ENCODE measurements at places on chromosomes 1 and 21.

DNA sequence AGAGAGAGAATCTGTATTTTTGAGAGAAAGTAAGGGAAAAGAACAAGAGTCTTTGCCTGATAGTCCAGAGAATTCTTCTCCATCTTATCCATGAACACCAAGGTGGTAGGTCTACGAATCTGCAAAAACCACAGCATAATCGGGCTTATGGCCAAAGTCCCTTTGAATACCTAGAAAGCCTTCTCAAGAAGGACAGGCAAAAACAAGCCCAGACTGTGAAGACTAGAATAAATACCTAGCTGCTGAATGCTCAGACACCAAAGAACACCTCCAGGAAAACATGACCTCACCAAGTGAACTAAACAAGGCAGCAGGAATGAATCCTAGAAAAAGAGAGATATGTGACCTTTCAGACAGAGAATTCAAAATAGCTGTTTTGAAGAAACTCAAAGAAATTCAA, 79.2 kb downstream of the HFM1 start:
- DNase-seq, result no peak

DNA sequence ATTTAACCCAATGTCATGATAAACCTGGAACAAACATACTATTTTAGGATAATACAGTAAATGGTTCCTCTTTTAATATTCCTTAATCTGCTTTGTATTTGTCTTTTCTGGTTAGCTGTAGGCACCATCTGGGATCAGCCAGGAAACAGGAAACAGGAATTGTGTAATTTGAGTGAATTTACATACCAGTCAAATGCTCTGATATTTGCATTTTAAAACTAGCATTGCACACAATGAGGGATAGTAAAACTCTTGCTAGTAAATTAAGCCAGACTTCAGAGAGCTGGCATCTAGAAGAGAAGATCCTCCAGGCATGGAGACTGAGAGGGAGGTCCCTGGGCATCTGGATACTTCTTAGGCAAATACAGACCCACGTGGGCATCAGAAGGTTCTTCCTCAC, 103.5 kb downstream of the HMCN1 start:
- DNase-seq, result no peak

DNA sequence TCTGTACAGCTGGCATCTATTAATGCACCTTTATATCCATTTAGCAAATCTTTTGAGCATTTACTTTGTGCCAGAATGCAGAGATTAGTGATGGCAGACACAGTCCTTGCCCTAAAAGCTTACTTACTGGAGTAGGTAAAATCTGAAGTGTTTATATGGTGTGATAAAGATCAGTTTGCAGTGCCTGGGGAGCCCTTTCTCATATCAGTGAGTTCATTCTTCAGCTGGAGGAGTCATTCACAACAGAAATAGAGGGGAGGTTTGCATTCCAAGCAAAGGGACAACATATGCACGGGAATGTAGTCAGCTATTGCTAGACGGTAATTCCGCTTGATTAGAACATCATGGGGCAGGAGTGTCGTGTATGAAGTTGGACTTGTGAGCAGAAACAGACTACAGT, 8.4 kb downstream of the SLC35F3 start:
- DNase-seq, result no peak

DNA sequence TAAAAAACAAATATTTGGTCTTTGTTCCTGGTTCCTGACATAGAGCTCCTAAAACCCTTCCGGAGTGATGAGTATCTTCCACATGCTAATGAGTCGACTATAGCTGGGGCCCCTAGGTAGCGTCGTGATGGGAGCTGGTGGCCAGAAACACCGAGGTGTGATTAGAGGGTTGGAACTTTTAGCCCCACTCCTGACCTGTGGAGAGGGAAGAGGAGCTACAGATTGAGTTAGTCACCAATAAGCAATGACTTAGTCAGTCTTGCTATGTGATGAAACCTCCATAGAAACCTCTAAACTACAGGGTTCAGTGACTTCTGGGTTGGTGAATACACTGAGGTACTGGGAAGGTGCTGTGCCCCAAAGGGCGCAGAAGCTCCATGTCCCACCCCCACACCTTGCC, 30.1 kb upstream of the PLD5 start:
- no peak for DNase-seq

DNA sequence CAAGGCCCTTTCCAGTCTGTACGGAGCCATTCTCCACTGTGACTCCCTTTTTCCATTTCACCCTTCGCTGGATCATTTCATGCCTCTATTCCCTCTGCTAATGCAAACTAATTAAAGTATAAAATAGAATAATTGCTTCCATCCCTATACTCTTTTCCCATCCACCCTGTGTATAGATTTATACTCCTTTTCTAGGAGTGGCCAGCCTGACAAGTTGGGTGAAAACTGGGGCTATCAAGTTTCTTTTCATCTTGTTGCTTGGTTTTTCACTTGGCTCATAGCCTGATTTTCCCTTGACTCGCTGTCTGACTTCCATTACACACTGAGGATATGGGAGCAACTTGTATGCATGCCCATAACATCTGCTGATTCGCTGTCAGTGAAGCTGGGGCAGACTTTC, 107.0 kb downstream of the PLXNA2 start:
- DNase-seq, result no peak

GRCh38 chr21:37683396-37684114, 232.7 kb downstream of the KCNJ6 start:
- DNase-seq, result no peak

GRCh38 chr1:6260961-6261614, at the start of gene GPR153:
Gene GPR153, minus strand, starts transcription at chr1:6261098. Its CDS starts 6,193 bp downstream, at chr1:6254905.
- peak; percentile 25 for DNase-seq

All from activated CD4-positive, alpha-beta T cell treated with anti-CD3 and anti-CD28 coated beads, Interleukin-2, amount 50 U/mL, for 16 hours (primary cell).